Occipital lobe (tissue), 3 donors: ENCODE measurements at places on chromosomes 6 and 20.

GRCh38 chr6:44920952-44921491, 407.1 kb upstream of the RUNX2 start:
- no peak for DNase-seq

- no peak for DNase-seq
Observed at GRCh38 chr6:161135695-161136591, 137.9 kb downstream of the AGPAT4 start.

DNA sequence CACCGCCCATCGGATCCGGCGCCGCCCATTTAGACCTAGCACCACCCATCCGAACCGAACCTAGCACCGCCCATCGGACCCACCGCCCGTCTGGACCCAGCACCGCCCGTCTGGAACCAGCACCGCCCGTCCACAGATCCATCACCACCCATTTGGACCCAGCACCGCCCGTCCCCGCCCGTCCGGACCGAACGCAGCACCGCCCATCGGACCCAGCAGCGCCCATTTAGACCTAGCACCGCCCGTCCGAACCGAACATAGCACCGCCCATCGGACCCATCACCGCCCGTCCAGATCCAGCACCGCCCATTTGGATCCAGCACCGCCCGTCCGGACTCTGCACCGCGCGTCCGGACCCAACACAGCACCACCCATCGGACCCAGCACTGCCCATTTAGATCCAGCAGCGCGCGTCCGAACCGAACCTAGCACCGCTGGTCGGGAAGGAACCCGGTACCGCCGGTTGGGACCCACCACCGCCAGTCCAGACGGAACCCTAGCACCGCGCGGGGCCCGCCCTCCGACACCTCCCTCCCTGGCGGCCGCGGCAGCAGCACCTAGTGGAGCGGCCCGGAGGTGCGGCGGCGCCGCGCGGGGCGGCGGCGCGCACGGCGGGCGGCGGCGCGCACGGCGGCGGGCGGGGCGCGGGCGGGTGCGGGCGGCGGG, 348 bp upstream of the AFDN start:
- DNase-seq = peak; percentile 77

DNA sequence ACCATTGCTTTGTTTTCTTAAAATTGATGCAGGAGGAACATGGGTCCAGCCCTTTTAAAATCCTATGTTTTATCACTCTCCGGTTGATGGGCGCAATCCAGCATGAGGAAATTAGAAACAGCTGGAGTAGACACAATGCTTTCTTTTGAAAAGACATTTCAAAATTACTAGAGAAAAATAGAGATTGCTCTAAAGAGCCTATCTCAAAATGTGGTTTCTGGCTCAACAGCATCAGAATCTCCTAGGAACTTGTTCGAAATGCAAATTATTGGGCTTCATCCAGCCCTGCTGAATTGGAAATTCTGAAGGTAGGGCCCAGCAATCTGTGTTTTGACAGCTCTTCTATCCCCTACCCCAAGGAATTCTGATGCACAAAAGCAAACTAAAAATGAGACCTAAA, 190.8 kb upstream of the BMP2 start:
- DNase-seq = no peak

- no peak for DNase-seq
Observed at GRCh38 chr6:82703230-82703629, 339.6 kb downstream of the TPBG start.

DNA sequence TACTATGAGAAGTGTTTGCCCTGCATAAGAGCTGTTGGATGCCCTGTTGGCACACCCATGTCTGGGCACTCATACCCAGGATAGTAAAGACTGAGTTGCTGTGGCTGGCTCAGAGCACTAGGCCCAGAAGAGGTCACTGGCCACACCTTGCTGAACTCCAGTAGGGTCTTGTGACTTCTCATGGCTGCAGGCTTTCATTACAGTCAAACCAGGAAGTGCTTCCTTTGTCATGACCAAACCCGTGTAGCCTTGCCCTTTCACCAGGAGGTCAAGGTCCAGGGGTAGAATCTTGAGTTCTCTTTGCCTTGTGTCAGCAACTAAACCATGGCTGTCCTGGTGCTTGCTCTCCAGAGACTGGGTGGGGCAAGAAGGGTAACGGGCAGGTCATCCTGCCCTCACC, 49.5 kb downstream of the CD164 start:
- no peak for DNase-seq

DNA sequence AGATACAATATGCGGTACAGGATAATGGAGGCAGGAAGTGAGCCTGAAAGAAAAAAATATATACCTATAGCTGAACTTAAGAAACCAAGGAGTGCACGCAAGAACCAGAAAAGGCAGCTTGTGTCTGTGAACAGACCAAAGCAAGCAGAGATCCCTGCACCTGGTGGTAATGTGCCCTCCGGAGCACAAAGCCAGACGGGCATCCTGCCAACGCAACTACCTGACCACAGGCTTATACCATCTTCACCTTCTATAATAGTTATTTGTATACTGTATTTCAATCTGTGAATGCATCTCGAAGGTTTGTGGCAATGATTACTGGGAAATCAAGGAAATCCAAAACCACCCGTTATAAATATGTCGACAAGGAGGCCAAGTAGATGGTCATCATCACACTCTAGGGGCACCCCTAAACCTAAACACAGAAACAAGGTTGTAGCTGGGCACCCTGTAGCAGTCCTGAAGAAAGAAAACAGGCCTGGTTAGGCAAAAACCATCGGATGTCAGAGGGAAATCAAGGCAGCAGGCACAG, 801 bp downstream of the FBXL4 start:
- DNase-seq = no peak
